ENCODE measurements at places on chromosomes 16 and 17.

DNA sequence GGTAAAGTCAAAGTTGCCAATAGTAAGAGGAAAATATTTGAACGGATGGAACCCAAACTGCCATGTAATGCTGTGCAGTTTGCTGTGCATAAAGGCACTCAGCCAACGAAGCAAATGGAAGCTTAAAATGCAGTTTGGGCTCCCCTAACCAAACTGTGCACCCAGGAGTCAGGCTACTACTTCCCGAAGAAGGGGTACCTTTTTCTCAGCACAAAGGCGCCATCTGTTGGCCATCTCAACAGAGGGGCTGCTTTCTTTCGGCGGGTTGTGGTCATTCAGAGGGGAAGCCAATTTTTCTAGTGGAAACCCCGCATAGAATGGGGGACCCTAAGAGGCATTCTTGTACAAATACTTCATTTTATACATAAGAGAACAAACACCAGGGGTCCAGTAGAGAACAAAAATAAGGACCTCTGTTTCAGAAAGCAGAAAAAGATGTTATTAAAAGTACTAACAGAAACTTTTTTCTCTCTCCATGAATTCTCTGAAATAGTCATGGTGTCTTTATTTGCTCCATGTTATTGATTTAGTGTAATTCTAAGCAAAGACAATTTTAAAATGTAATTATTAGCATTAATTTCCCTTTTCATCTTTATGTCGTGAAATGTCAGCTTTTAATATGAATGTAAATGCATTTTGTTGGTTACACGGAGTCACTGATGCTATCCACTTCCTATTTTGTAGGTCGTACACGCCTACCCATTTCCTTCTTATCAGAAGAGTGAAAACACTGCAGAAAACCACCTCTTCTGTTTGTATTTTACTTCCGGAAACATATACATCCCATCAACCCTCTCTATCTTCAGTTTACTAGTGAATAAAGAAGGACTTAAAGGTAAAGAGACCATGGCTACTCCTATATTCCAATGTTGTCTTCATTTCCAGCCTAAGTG is 453.3 kb downstream of the KCNJ2 start:
- DNase-seq, result peak; percentile 15

DNA sequence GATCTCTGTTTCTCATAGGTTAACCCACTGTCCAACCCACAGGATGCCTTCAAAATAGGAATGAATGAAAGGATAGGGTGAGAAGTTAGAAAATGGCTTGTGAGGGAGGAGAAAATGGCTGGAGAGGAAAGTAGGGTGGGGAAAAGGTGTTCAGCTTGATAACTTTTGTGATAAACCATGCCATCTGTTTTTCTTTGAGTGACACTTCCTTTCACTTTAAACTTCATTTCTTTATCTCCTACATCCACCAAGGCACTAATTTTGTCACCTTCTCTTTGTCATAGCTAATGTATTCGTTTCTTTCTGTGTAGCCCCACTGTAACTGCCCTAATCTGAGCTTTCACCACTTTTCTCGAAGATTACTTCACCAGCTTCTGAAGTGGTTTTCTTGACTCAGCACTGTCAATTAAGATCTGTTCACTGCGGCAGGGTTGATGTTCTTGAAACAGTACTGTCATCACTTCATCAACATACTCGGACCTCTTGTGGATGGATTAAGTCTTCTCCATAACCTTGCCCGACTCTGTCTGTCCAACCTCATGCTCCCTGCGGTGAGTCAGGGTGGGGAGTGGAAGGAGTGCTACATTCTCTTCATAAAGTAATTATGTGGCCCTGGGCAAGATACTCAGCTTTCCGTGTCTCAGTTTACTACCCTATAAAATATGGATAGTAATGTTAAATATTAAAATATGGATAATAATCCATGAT is 5.5 kb upstream of the KRT10 start:
- DNase-seq, result peak; percentile 14

- no peak for DNase-seq
Observed at GRCh38 chr17:4823373-4824089, 9.6 kb upstream of the MINK1 start.

- DNase-seq, result no peak
Observed at GRCh38 chr17:79809530-79810129, 12.8 kb upstream of the CBX8 start.

- DNase-seq, result no peak
Observed at GRCh38 chr16:55189224-55189623, 134.8 kb upstream of the IRX6 start.

DNA sequence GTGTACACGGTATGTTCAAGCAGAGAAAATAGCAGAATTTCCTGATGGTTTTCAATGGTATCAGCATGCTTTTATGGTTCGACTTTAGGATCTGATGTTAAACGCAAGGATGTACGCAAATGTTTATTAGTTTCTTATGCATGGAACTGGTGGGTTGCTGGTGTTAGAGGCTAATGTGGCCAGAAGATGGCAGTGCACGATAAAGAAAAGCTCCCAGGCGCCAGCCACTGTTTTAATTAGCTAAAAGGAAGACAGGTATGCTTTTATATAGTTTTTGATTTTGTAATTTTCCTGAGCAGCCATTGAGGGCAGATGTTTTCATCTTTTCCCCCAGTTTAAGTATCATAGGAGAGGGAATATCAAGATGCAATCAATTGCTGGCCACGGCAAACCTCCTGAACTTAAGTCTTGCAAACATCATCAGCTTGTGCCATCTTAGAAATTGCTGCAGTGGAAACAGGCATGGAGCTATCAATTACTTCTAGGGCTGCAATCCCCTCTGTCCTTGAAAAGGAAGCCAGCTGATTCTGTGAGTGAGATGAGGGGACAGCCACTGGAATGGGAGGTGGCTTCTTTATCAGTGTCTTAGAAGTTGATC is 648.5 kb upstream of the RBFOX1 start:
- no peak for DNase-seq

DNA sequence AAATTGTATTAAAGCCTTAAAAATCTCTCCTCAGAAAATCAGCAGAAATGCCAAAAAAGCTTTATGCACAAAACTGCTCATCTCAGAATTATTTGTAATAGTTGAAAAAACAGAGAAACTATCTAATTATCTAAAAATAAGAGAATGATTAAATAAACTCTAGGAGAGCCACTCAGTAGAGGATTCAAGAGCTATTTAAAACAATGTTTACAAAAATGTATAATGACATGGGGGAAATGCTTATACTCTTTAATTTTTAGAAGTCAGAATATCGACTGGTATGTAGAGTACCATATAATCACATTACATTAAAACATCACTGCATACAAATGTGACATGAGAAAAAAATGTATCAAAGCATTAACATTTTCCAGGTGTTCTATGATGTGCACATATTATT is 11.9 kb downstream of the CLEC19A start:
- no peak for DNase-seq

DNA sequence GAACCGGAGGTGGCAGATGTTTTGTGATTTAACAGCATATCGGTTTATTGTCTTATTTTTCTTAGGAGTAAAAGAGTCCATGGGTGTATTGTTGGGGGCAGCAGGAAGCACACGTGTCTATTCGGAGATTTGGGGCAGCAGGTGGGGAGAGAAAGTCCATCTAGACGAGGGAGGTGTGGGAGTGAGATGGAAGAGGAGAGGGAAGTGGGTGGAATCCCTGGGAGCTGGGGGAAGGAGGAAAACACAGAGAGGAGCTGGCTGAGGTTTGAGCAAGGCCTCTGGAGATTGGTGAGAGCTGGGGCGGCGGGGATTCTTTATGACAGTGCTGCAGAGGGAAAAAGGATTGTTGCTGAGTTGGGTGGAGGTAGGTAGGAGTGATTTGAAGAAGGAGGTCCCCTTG is 72.1 kb downstream of the PRKCB start:
- DNase-seq, result no peak

GRCh38 chr16:62213763-62214162 is 177.5 kb upstream of the CDH8 start:
- no peak for DNase-seq

DNA sequence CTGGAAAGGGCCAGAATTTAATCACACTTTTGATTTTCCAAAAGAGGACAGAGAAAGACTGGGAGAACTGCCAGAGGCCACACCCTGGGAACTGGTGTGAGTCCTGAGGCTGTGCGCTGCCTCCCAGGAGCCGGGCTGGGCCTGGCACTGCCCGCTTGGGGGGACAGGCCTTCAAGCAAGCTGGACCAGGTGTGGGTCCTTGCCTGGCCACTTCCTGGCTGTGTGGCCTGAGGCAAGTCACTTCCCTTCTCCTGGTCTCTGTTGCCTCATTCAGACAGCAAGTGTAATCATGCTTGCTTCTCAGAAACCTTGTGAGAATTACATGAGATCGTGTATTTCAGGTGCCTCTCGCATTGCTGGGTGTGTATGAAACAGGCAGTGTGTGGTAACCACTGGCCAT is 143.0 kb downstream of the SNX29 start:
- DNase-seq, result no peak

- no peak for DNase-seq
Observed at GRCh38 chr17:35073183-35073790, 9.8 kb upstream of the RFFL start.

DNA sequence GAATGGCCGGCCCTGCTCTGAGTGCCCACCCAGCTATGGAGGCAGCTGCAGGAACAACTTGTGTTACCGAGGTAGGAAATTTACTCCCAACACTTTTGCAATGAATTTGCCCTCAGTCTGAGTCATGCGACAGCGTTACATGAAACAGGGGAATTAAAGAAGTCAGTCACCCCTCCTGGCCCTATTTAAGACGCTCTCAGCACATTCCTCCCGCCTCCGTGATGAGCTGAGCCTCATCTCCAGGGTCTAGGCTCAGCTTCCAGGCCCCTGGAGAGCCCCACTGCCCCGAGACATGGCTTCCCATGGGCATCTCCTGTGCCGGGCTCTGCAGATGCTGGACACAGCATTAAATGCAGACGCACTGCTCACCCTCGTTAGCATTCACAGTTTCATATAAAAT is 35.0 kb downstream of the CRISPLD2 start:
- peak; percentile 35 for DNase-seq

DNA sequence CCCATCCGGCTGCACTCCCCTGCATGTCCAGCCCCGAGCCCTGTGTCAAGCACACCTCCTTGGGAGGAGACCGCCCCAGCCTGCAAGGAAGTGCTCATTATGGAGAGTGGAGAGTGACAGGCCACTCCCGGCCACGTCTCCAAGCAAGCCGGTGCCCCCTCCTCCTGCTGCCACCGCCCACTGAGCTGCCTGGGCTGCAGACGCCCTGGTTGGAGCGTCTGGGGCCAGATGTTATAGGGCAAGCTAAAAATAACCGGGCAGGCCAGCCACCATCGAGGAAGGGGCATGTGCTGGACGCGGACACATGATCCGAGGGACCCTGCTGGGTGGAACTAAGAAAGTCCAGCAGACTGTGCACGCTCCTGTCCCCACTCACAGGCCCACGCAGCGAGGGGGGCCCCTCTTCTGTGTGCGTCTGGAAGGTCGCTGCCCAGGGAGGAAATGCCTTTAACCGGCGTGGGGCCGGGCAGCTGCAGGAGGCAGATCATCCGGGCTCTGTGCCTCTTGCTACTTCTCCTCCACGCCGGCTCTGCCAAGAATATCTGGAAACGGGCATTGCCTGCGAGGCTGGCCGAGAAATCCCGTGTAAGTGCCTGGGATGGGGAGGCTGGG is at the start of gene WFDC1:
Gene WFDC1, plus strand, starts transcription at position 348 of the 612 bp plus-strand sequence. Its CDS starts 94 bp downstream, at position 442.
- DNase-seq, result peak; percentile 34

DNA sequence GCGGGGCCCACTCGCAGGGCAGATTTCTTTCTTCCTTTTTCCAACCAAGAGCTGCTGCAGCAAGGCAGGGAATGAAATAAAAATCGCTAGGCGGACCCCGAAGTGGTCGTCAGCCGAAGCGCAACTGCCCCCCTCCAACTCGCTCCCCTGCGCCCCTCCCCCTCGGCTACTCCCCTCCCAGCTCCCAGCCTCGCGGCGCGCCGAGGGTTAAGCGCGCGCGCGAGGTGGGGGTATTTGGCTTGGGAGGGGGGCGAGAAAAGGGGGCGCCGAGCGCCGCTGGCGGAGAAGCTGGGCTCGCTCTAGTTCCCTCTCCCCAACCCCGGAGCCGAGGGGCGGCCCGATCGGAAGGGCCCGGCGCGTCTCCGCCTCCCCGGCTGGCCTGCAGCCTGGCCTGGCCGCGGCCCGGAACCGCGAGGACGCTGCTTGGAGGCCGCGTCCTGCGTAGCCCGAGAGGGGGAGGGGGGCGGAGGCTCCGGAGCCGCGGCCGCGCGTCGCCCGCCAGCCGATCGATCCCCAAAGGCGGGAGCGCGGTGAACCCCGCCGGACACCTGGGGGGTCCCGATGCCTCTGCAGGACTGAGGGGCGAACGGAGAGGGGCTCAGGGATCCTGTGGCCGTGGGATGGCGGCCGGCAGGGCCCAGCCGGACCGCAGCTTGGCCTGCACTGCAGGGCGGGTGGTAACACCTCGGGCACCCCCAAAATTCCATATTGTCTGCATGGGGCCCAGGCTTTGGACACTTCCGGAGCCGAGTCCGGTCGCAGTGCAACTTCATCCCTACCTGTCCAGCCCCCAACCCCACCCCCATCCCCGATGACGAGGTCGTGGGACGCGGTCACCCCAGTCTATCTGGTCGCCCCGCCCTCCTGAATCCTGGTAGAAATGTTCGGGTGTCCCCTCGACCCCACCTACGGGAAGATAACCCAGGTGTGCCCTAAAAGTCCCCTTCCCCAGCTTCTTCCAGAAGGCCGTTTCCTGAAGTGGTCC is 4.9 kb upstream of the CBX4 start:
- peak; percentile 72 for DNase-seq

DNA sequence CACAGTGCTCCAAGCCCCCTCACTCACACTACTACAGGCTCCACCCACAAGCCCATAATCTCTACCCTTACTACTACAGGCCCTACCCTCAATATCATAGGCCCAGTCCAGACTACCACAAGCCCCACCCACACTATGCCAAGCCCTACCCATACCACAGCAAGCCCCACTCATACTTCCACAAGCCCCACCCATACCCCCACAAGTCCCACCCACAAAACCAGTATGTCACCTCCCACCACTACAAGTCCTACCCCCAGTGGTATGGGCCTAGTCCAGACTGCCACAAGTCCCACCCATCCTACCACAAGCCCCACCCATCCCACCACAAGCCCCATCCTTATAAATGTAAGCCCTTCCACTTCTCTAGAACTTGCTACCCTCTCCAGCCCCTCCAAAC is 13.8 kb downstream of the RIPOR1 start:
- DNase-seq, result peak; percentile 72

- DNase-seq, result no peak
Observed at GRCh38 chr16:66741950-66742808, 9.2 kb downstream of the DYNC1LI2 start.

GRCh38 chr17:6000426-6000825 is 69.8 kb upstream of the WSCD1 start:
- DNase-seq, result peak; percentile 67

GRCh38 chr16:28092721-28093384 is 29.3 kb upstream of the GSG1L start:
- DNase-seq, result no peak

DNA sequence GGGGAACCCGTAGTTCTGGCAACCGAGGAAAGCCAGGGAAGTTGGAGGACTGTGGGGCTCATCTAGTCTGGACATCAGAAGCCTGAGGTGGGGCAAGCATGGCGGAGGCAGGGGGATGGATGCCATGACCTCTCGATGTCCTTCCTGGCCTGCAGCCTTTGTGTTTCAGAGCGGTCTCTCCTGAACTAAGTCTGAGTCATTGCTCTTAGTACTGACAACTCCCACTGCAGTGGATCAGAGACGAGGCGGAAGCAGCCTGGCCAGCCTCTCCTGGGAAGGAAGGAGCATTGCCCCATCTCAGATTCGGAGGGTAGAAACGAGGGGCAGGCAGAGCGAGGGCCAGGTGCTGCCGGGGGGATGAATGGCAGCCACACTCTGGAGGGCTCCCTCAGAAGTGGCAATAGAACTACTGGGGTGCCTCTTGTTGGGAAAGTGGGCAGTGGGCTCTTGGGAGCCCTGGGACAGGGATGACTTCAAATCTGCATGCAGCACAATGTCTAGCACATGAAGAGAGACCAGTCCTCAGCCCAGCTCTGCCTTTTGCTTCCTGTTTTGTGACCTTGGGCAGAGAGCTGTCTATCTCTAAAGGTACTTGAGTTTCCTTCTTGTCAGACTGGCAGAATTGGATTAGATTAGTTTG is 3.6 kb upstream of the STAC2 start:
- DNase-seq, result peak; percentile 47

Measured in fibroblast of gingiva (primary cell).